ENCODE measurements at places on chromosomes 16 and 17. TPM values are rescaled to one million over a fixed set of nuclear protein-coding genes. Genes with fewer than 3 reads are reported as not detected.

The TMEM186 gene
- 20.5 TPM for total RNA-seq

The G6PC1 gene
- total RNA-seq, result not detected

The LDHD gene
- total RNA-seq, result 1.1 TPM

The PPM1D gene
- total RNA-seq, result 10.4 TPM

The MYH8 gene
- not detected for total RNA-seq

The PRSS33 gene
- total RNA-seq, result 0.23 TPM

The SGCA gene
- total RNA-seq, result not detected

The ZNF385C gene
- total RNA-seq, result 1.7 TPM

The KCTD2 gene
- 18.4 TPM for total RNA-seq

The CDIPT gene
- 90.6 TPM for total RNA-seq

The KCNG4 gene
- total RNA-seq, result not detected

The MT1E gene
- 22.2 TPM for total RNA-seq

The SPN gene
- 0.17 TPM for total RNA-seq

The FAM171A2 gene
- 8.3 TPM for total RNA-seq

The CCDC92B gene
- 3.0 TPM for total RNA-seq

The HSF4 gene
- total RNA-seq, result 100 TPM

The RTN4RL1 gene
- total RNA-seq, result 0.35 TPM

The WFIKKN2 gene
- not detected for total RNA-seq

The CBFA2T3 gene
- 0.88 TPM for total RNA-seq

The NPIPB13 gene
- 24.6 TPM for total RNA-seq

The DNAH3 gene
- 0.70 TPM for total RNA-seq

The GNG13 gene
- not detected for total RNA-seq

The AANAT gene
- total RNA-seq, result 0.65 TPM

The MYADML2 gene
- total RNA-seq, result not detected

The SKAP1 gene
- 0.85 TPM for total RNA-seq

The GPR139 gene
- total RNA-seq, result not detected

The GSG1L gene
- not detected for total RNA-seq

The DHX58 gene
- total RNA-seq, result 26.0 TPM

The SLC35G6 gene
- total RNA-seq, result not detected

The MPV17L gene
- not detected for total RNA-seq

The RANBP10 gene
- total RNA-seq, result 16.1 TPM

The NEUROD2 gene
- not detected for total RNA-seq

The HLF gene
- not detected for total RNA-seq

The WNT3 gene
- 14.0 TPM for total RNA-seq

The ASPHD1 gene
- 11.3 TPM for total RNA-seq

The CDH13 gene
- total RNA-seq, result not detected

Measured in PC-9 (cell line).